ENCODE measurements at places on chromosomes 1 and 21. TPM values are rescaled to one million over a fixed set of nuclear protein-coding genes. Genes with fewer than 3 reads are reported as not detected.

DNA sequence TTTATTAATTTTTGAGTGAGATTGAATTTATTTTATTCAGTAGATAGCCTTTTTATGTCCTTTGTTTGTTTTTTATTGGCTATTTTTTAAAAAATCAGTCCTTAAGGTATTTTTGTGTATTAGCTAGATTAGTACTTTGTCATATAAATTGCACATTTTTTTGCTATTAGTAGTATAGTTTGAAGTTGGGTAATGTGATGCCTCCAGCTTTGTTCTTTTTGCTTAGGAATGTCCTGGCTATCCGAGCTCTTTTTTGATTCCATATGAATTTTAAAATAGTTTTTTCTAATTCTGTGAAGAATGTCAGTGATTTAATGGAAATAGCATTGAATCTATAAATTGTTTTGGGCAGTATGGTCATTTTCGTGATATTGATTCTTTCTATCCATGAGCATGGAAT, 80.4 kb downstream of the MAN1A2 start:
- peak; percentile 9 for DNase-seq

KIAA1614 gene
- 9.7 TPM for total RNA-seq

- no peak for DNase-seq
Observed at GRCh38 chr1:200240656-200241055, 169.2 kb downstream of the ZNF281 start.

DNA sequence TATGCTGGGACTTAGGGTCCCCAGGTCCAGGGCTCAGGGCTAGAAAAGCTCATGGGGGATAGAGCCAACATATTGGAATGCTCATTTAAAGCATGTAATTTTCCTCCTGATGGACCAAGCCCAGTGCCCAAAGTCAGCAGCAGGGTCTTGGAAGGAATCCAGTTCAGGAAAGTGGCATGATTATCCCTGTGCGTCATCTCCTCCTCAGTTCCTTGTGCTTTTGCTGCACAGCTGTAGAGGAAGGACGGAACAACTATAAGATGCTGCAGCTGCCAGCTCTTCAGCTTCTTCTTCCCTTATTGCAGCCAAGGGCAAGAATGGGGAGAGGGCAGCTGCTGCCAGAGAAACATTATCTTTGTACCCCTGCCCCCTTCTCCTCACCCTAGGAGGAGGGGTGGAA, 58.4 kb downstream of the OVGP1 start:
- DNase-seq: no peak

GRCh38 chr1:49048188-49048587, 271.5 kb upstream of the BEND5 start:
- no peak for DNase-seq

COL6A1 gene
- 1,082 TPM for total RNA-seq

GRCh38 chr1:77348549-77348948, 66.7 kb downstream of the AK5 start:
- DNase-seq: no peak

AUNIP gene
- total RNA-seq: 4.8 TPM

DNA sequence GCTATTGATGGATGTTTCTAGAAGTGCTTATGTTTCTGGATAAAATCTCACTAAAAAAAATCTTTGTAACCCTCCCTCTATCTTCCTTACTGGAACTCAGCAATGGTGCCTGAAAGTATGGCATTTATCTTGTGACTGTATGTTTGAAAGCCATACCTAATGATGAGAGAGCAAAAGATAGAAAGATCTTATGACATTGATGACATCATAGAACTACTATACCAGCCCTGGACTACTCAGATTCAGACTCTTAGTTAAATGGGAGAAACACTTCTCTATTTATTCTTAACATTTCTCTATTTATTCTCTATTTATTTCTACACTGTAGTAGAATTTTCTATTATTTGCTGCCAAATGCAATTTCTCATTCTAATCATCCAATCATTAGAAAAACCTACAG, 32.7 kb upstream of the SYCP1 start:
- DNase-seq: no peak
